ENCODE measurements at places on chromosomes 5 and 9. TPM values are rescaled to one million over a fixed set of nuclear protein-coding genes. Genes with fewer than 3 reads are reported as not detected.

BRD9 gene
- total RNA-seq, result 48.5 TPM

TEK gene
- 101 TPM for total RNA-seq

IL33 gene
- 45.9 TPM for total RNA-seq

SPINK4 gene
- total RNA-seq, result not detected

OR1Q1 gene
- not detected for total RNA-seq

SLC6A7 gene
- total RNA-seq, result not detected

TOPORS gene
- 40.7 TPM for total RNA-seq

MCIDAS gene
- total RNA-seq, result not detected

ZDHHC11 gene
- 0.80 TPM for total RNA-seq

SLIT3 gene
- 0.13 TPM for total RNA-seq

CARTPT gene
- total RNA-seq, result not detected

DOK3 gene
- 2.8 TPM for total RNA-seq

CNTLN gene
- total RNA-seq, result 20.7 TPM

TAF11L6 gene
- total RNA-seq, result not detected

PDE6A gene
- not detected for total RNA-seq

FBXO10 gene
- total RNA-seq, result 9.5 TPM

LECT2 gene
- total RNA-seq, result not detected

MFAP3 gene
- total RNA-seq, result 128 TPM

CCDC180 gene
- total RNA-seq, result 0.79 TPM

KIF24 gene
- 7.3 TPM for total RNA-seq

G3BP1 gene
- 328 TPM for total RNA-seq

CDO1 gene
- 3.5 TPM for total RNA-seq

PCDHA9 gene
- total RNA-seq, result 0.07 TPM

SCGB3A2 gene
- total RNA-seq, result not detected

SAXO1 gene
- not detected for total RNA-seq

CARD9 gene
- 0.40 TPM for total RNA-seq

SGTB gene
- total RNA-seq, result 18.1 TPM

GNG10 gene
- total RNA-seq, result 88.7 TPM

PCDHB16 gene
- 0.07 TPM for total RNA-seq

ISL1 gene
- total RNA-seq, result not detected

IQGAP2 gene
- total RNA-seq, result 3.5 TPM

TPPP gene
- 0.36 TPM for total RNA-seq

NRARP gene
- 12.1 TPM for total RNA-seq

Data from thoracic aorta endothelial cell (primary cell).